ENCODE measurements at places on chromosomes 5 and 9.

GRCh38 chr5:53792338-53792737, 231.9 kb downstream of the NDUFS4 start:
- no peak for DNase-seq

DNA sequence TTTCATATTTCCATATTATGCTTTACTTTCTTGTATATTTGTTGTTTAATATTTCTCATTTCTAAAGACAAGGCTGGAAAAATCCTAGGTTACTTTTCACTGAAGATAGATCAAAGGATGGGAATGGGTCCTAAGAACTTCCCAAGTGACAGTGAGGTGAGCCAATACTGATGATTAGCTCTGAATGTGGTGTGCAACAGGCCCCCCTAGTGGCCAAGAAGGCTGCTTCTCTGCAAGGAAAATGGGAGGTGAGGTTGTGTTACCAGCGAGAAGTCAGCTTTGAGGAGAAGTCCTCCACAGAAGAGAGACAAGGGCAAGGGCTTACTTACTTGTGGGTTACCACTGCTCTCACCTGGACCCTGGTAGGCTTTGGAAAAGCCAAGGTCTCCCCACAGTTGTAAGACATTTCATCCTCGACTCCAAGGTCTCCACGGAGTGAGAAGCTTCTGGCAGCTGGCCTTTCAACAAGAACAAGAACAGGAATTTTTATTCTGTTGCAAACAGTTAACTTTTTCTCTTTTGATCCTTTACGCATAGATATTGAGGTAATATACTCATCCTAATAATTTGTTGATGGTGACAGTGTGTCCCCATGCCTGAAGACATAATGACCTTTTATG, 69.9 kb downstream of the MAMDC2 start:
- peak; percentile 12 for DNase-seq

DNA sequence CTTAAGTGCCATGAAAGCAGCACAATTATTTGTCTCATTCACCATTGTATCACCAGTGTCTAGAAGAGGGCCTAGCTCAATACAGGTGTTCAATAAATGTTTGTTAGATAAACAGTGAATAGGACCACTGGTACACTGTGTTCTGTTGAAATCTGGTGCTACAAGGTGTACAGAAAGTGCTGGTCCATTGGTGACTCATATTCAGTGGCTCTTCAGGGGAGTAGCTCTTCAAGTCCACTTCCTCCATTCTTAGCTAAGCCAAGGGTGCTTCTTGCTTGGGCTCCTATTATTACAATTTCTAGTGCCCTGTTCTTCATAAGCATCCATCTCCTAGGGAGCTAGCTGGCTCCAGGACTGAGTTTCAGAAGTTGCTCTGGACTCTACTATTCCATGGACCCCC, 6.4 kb upstream of the FCHO2 start:
- no peak for DNase-seq

GRCh38 chr9:18447541-18447940, 26.4 kb upstream of the ADAMTSL1 start:
- DNase-seq = no peak

DNA sequence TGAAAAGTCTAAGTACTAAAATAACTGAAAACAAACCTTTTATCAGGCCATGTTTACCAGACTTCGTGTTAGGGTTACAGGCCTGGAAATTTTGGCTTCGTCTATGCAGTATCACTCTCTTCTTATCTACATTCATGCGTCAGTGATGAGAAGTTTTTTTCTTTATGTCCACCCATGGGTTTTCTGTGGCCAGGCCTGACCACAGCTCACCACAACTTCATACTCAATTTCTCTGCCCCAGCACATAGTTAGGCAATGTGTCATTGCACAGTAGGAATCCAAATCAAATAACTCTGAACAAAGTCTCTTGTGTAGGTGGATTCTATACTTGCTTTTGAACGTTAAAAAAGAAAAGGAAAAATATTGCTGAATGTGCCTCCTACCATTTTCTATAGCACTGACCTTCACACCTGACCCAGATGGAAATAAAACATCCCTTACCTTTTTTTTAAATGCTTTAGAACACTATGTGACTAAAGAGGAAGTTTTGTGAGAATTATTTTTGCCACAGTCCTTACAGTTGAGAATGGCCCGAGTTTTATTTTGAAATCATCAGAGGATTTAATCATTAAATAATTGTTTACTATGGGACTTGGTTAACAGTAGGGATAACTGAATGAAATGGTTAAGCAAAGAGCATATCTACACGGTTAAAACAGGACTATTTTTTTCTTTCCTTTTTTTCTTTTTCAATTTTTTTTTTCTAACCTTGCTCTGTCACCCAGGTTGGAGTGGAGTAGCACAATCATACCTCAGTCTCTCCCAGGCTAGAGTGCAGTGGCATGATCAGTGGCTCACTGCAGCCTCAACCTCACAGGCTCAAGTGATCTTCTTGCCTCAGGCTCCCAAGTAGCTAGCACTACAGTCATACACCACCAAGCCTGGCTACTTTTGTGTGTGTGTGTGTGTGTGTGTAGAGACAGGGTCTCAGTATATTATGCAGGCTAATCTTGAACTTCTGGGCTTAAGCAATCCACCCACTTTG, 1247.0 kb upstream of the ACO1 start:
- DNase-seq = no peak

DNA sequence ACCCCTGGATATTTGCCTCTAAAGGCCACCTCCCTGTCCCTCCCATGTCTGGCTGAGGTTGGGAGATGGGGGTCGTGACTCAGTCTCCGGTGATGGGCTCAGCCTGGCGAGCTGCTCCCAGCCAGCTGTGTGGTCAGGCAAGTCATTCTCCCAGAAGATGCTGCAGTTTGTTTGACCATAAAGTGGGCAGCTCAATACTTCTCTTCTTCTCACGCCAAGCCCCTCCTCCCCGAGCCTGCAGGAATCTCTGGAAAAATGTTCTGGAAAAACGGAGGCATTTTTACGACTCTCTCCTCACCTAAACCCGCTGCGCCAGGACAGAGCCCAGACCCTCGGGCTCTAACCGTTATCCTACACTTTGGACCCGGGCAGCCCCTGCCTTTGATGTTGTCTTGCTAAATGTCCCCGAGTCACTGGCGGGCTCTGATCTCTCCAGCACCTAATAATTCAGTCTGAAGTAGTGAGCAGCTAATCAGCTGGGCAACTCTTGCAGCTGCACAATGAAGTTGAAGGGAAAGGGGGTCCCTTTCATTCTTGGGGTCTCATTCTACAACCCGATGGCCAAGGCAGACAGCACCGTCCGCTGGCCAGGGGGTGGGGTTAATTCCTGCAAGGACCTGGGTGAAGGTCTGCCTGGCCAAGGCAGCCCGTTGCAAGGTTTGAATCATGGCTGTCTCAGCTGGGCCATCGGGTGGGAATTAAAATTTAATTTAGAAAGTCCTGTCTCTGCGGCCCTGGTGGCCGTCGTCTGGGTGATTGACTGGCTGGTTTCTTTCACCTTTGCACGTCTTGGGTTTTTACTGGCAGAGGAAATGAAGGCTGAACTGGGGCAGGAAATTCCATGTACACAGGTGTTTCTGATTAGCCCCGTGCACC, 12.3 kb downstream of the DCANP1 start:
- no peak for DNase-seq

DNA sequence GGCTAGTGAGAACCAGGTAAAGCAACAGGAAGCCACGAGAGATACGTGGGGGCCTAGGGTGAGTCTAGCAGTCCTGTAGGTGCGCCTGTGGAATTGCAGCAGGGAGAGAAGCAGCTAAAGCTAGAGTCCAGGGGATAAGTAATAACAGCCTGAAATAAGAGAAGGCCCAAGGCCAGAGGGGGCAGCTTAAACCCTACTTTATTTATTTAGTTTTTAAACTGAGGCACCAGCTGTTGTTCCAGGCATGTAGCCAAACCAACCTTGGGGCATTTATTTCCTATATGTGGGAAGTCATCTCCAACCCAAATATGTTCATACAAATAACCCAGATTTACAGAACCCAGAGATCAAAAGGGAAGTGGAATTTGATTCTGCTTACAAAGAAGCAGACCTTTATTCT, 93.5 kb downstream of the GLDC start:
- DNase-seq = no peak

GRCh38 chr5:1553539-1554409, 30.0 kb upstream of the LPCAT1 start:
- no peak for DNase-seq

DNA sequence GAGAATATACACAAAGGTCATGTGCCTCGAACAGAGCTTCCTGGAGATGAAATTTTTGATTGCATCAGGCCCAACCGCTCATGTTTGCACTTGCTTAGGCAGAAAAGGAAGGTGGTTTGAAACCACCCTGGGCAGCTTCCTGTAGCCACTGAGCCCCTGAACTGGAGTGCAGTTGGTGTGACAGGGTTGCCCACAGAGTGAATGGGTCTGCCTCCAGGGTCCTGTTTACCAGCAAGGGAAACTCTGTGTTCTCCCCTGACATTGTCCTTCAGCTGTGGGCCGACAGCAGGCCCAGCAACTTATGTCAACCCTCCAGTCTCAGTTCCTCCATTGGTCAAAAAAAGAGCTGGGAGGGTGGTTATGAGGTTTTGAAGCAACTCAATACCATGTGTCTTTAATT, 289.6 kb downstream of the KIF4B start:
- no peak for DNase-seq

GRCh38 chr5:133251296-133252132, 199.7 kb downstream of the HSPA4 start:
- DNase-seq = no peak

GRCh38 chr9:76451234-76451633, 7.7 kb upstream of the GCNT1 start:
- no peak for DNase-seq

DNA sequence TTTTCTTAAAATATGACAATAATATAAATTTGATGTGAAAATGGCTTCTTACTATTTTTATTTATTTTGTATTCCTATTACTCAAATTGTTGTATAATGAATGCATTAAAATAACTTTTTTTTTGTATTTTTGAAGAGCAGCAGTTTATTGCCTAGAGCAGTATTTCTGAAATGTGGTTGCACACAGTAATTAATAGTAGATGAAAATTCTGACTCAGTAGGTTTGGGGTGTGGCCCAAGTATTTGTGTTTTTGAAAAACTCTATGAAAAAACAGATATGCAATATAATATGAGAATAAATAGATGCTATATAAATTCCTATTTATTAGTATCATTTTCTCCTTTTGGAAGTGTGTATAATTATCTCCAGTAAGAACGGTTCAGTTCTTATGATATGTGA, 2225.3 kb upstream of the C9orf72 start:
- no peak for DNase-seq

DNA sequence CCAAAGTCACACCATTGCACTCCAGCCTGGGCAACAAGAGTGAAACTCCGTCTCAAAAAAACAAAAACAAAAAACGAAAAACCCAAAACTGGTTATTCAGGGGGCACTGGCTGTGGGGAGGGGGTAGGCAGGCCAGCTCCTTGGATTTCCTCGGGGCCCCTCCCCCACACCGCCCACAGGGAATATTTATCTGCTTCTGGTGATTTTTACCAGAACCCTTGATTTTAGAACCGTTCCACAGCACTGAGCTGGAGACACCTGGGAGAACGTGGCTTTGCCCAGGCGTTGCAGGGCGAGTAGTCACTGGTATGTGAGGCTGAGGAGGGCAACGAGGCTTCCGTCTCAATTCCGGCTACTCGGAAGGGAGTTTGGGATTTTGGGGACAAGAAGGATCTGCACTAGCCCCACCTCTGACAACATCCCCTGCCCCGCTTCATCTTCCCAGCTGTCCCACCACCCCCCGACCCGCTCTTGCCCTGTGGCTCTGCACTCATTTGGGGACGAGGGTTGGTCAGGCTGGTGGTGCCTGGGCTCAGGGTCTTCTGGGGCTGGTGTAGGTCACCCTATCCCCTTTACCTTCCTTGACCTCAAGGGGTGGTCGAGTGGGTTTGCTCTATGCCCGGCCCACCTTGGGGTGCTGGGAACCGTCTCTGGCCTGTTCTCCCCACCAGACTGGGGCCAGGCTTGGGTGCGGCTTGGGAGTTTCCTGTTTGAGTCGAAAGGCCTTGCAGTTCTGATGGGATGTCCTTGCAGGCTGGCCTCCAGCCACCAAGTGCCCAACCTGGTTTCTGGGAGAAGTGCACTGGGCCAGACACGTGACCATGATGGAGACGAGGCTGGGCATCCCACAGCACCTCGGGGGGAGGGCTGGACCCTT, 3.5 kb downstream of the AHRR start:
- no peak for DNase-seq

DNA sequence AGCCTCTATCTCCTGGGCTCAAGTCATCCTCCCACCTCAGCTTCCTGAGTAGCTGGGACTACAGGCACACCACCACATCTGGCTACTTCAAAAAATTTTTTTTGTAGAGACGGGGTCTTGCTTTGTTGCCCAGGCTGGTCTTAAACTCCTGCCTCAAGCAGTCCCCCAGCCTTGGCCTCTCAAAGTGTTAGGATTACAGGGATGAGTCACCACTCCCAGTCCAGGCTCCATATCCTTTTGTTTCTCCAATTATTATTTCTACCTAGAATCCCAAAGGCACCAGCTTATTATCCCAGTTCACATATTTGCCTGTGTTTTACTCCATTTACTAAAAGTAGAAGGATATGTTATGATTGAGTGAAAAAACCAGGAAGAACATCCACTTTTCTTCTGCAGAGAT, 84.9 kb downstream of the TEK start:
- no peak for DNase-seq

DNA sequence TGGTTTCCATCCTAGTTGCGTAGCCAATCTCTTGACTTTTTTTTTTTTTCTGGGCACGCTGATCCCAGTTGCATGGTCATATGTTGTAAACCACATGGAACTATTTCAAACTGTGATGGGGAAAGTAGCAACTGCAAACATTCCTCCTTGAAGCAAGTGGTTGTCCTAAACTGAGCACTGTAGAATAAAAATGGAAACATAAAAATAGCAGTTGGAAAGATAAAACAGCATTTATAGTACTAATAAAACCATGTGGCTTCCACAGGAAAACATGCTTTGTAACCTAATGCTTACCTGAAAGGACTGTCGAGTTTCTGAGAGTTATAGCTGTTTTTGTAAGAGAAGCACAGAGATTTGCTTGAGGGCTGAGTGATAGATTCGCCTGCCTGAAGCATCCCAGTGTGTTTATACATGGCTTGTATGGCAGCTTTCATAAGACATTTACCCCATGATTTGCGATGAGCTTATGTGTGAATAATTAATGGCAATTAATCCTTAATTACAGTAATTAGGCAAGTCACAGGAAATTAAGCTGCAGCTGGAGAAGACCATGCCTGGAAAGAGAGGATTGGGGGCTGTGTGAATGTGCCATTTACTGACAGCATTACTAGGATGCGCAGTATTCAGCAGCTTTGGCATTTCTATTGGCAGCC, 136.5 kb downstream of the PBX3 start:
- no peak for DNase-seq

GRCh38 chr9:77851882-77852595, 179.6 kb downstream of the GNAQ start:
- DNase-seq = no peak

GRCh38 chr5:35826554-35826953, 30.1 kb upstream of the IL7R start:
- DNase-seq = no peak

GRCh38 chr9:95107001-95107749, 210.3 kb downstream of the FANCC start:
- DNase-seq = no peak

GRCh38 chr5:148817606-148818005, 8.8 kb upstream of the ADRB2 start:
- DNase-seq = no peak

GRCh38 chr5:149412783-149413476, 33.8 kb upstream of the IL17B start:
- no peak for DNase-seq

Data from hippocampal formation (tissue), 2 donors.